ENCODE measurements at places on chromosomes 3 and 15.

DNA sequence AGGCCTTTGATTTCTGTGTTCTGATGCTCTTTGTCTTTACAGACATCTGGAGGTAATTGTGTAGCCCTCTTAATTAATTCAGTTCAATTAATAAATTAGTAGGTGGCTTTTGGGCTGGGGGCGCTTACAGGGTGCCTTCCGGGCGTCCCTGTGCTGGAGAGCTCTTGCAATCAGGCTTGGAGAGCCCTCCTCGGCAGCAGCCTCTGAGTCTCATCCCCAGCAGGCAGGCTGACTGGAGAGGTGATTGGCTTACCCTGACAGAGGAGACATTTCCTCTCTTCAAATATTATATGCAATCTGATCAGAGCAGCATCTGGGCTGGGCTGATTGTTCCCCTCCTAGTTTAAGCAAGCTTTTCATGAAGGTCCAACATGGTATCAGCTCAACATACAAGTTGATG, 250.7 kb downstream of the LPP start:
- no peak for DNase-seq

- DNase-seq = peak; percentile 91
Observed at GRCh38 chr3:58491506-58492402, at the start of gene KCTD6. Gene KCTD6 (plus strand): TSS chr3:58492096. CDS start chr3:58498756, 6,660 bp downstream.

- DNase-seq = no peak
Observed at GRCh38 chr3:58606693-58607092, 29.5 kb upstream of the FAM107A start.

DNA sequence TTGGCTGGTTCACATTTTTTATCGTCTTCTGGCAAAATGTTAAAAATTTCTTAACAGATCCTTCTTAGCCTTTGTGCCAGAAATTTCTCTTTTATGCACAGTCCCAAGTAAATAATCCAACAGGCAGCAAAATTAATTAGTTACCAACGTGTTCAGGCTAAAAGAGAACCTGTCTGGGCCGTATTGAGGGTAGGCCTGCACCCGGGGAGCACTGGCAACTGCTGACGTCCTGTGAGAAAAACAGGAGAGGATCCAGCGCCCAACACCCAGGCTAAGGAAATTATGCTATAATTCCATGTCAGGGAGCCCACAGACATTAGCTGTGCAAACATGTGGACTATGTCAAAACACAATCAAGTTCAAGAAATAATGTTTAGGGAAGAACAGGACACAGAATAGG, 30.7 kb upstream of the CSTA start:
- no peak for DNase-seq

DNA sequence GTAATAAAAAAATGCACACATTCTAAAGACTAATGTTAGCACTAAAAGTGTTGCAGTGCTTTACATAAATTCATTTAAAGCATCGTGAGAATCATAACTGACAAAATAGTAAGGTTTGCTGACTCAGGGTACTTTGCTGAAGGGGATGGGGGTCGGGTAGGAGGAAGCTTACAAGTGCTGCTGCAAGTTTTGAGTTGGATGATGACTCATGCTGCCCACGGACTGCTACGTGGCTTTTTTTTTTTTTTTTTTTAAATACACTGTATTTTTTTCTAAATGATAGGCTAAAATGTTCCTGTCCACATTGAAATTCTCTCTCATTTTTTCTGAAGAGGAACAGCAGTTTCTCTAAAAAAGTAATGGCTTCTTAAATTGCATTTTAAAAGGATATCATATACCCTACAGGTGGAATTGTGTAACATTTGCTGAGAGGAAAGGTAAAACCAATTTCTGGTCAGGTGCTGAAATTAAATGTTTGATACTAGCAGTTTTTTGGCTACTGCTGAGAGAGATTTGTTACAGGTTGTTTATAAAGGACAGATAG, 2.2 kb downstream of the MAPK6 start:
- DNase-seq = peak; percentile 78

GRCh38 chr3:135997554-135998320, 32.2 kb downstream of the PPP2R3A start:
- no peak for DNase-seq

DNA sequence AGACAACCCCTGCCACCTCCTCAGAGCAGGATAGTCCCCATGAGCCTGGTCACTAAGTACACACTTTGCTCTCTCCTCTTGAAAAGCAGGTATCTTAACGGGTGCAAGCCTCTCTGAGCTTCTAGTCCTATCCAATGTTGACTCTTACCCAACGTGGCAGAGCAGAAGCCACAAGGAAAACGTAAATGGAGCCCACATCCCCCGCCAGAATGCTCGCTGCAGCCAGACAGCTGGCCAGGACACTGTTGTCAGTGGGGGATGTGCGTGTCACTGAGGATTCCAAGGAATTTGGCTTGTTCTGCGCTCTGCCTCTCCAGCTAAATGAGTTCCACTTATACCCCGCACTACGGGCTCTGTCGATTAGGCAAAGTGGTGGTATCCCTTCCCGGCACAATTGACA, 67.8 kb upstream of the IGF1R start:
- DNase-seq = no peak

GRCh38 chr3:124277144-124277890, 285.4 kb upstream of the ROPN1 start:
- DNase-seq = no peak
